T-helper 9 cell (primary cell): ENCODE measurements at places on chromosomes 4 and X.
A peak's percentile ranks its signal among the peaks of the same experiment; 100 is the strongest.

DNA sequence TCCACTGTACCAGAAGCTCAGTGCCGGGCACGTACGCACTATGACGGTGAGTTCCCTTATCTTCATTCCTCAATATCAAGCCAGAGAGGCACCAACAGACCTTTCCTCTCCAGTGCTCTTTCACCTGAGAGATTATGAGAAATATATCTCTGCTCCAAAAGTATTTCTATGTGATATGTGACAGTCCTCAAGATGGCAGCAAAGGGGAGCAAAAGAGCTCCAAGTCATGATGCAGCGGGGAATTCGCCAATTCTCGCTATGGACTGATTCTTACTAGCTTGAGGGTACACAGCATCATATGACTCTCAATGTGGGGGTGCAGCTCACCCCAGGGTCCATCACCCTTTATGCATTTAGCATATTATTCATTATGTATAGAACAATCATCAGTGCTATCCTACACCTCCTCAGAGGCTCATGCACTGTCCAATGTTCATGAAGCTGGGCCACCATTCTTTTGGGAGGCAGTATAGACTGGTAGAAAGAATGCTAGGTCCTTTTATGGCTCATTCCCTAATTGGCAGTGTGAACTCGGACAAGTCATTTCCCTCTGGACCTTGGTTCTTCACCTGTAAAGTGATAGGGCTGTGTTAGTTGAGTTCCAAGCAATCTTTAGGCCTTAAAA is 12.8 kb upstream of the IQSEC2 start:
- DNase-seq: no peak

DNA sequence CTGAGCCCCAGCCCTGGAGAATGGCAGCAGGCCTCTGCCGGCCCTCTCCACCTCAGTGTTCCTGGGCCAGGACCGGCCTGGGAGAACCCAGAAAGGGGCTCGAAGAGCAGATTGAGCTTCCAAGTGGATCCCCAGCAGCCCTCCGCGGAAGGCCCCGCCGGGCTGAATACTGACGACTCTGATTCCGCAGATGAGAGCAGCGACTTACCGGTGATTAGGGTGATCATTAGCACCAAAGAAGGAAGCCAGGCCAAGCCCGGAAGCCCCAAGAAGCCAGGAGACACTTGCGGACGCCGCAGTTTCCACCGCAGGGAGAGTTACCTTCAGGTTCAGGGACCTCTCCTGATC is 876 bp downstream of the LOC101059915 start:
- DNase-seq: no peak

- no peak for DNase-seq
Measured at GRCh38 chrX:138925330-138925729, 213.8 kb upstream of the FGF13 start.

GRCh38 chrX:12467321-12467720 is 323.9 kb upstream of the PRPS2 start:
- DNase-seq: no peak

- DNase-seq: no peak
Measured at GRCh38 chr4:123606946-123607542, 210.4 kb downstream of the SPRY1 start.

DNA sequence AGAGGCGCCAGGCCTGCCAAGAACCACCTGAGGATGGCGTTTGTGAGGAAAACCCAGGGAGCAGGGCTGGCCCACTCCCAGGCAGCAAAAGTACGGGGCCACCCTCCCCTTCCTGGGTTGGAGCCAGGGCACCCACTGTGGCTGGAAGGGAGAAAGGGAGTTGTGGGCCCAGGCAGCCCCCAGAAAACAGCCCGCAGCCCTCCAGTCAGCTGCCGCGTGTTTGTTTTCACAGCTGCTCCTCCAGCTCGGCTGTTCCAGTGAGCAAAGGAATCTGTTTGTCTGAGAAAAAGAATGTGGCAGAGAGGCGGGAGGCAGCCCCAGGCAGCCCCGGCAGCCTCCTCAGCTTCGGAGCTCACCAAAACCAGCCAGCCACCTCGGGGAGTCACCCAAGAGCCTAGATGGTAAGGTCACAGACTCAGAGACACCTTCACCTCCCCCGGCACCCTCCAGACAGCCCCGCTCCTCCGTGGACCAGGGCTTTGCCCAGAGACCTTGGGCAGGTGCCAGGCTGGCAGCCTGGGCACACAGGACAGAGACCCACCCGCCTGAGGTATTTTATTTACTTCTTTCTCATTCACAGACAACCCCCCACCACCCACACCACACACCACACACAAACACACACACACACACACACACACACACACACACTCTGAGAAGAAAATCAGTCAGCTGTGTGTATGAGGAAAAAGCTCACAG is 338.1 kb downstream of the BCOR start:
- no peak for DNase-seq

GRCh38 chr4:185755451-185755850 is 56.5 kb downstream of the SORBS2 start:
- no peak for DNase-seq

- no peak for DNase-seq
Measured at GRCh38 chr4:19547463-19547862, 704.2 kb upstream of the SLIT2 start.

DNA sequence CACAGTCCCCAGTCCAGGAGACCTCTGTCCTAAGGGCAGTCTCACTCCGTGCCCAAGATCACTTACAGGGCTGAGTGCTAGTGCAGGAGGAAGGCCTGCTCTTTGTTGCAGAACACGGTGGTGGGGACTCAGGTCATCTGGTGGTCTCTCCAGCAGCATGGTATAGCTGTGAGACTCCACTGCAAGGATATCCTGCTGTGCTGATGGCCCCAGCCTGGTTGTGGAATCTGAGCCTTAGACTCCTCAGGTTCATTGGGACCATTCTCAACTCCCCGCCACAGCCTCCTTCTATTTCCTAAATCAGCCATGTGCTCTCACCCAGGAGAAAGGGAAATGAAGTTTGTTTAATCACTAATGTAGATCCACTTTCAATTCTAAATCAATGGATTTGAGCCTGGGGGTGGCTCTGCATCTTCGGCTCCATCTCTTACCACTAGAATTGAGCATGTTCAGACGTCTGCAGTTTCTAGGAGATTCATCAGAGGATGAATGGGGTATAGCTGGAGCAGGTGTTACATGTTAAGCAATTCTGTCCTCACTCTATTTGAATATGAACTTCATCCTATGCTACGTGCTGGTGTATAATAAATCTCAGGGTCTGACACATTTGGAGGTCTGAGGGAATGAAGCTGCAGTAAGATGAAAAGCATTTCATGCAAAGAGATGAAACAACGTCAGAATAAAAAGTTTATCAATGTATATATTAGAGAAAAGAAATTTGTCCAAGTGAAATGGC is 189.2 kb downstream of the MGST2 start:
- DNase-seq: no peak

DNA sequence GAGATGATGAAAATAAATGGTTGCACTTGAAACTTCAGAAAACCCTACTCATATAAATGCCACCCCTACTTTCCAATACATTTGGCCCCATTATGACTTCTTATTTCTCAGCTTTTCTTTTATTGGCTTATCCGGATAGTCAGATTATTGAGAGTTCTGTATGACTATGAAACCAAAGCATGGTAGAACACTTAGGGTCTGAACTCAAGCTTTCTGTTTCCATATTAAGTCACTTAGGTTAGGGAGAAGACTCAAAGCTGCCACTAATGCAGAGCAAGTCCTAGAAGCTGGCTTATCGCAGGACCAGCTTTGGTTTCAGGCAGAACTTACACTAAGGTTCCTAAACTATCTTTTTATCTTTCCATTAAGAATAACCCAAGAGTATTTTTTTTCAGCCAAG is 229.9 kb upstream of the CPEB2 start:
- DNase-seq: no peak

DNA sequence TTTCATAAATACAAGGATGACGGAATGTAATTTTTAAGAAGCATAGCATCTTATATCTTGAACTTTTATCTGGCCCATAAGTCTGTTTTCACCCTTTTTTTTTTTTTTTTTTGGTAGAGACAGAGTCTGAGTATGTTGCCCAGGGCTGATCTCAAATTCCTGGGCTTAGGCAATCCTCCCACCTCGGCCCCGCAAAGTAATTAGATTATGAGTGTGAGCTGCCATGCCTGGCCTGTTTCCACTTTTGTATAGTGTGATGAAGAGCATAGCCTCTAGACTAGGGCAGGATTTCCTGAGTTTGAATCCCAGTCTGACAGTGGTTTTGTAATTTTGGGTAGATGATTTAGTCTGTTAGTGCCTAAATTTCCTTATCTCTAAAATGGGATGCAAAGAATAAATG is 11.0 kb downstream of the STIM2 start:
- DNase-seq: no peak

DNA sequence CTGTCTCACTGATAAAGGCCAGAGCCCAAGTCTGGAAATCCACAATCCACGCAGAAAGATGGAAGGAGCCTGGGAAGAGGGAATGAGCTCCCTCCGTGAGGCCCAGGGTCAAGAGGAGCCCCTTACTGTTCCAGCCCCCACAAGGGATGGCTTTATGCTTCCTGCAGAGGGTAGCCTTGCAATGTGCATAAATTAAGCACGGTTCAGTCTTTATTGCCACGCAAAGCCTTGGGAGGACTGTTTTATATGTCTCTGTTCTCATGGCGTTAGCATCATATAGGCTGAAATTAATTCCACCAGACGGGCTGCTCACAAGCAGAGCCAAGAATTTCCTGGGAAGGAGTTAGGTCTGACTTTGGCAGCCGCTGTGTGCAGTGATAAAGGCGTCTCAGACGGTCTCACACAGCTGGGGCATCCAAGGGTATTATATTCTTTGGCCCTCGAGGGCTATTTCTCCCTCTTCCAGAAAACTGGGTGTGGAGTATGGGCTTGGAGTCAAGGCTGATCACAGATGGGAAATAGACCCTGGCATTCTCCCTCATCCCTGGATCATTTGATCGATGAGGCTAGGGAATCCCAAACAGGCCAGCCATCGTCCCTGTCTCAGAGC is 38.5 kb downstream of the CYTL1 start:
- DNase-seq: no peak

- DNase-seq: no peak
Measured at GRCh38 chrX:69317721-69318120, 152.5 kb upstream of the PJA1 start.

GRCh38 chr4:113610537-113610936 is 151.0 kb downstream of the CAMK2D start:
- DNase-seq: no peak

GRCh38 chrX:22081475-22082092 is 49.5 kb downstream of the PHEX start:
- DNase-seq: peak; percentile 44

DNA sequence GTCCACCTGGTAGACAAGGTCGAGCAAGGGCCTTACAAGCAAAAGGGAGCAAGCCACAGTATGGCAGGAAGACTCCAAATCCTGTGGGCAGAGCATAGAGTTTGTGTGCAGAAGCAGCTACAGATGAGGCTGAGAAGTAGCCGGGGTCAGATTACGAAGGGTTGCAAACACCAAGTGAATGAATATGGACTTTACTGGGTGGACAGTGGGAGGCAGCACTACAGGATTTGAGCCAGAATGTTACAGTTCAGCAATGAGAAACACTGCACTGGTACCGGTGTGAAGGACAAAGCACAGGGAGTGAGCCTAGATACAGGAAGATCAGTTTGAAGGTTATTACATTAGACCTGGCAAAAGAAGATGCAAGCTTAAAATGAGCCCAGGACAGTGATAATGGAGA is 46.1 kb upstream of the HOPX start:
- DNase-seq: no peak

DNA sequence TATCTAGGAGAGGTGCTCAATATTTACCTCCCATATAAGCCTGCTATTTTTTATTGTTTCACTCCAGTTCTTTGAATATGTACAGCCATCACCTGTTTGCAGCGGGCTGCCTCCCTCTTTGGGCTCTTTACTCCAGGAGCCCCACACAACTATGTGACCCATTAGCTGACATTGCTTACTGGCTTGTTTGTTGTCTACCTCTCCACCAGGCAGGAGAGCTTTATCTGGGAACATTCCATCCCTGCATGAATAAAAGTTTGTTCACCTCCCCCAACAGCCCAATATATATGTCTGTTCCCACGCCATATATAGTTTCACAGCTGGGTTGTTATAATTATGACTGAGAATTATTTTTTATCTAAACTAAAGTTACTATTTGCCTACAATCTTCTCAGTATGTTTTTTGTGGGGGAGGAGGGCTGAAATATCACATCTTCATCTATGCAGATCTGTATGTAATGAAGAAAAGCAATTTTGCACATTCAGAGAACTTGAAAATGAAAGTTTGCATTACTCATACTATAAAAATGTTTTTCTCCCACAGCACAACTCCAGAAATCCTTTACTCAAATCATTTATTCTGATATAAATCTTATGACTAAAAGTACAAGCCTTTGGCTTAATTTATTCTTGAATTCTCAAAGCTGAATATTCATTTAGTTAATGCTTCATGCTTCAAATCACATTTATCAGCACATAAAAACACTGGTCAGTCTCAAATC is 61.2 kb upstream of the DAPP1 start:
- DNase-seq: no peak

GRCh38 chrX:150162141-150162540 is 201.0 kb upstream of the MAMLD1 start:
- no peak for DNase-seq

GRCh38 chr4:683982-684622 is 4.8 kb downstream of the SLC49A3 start:
- DNase-seq: no peak

DNA sequence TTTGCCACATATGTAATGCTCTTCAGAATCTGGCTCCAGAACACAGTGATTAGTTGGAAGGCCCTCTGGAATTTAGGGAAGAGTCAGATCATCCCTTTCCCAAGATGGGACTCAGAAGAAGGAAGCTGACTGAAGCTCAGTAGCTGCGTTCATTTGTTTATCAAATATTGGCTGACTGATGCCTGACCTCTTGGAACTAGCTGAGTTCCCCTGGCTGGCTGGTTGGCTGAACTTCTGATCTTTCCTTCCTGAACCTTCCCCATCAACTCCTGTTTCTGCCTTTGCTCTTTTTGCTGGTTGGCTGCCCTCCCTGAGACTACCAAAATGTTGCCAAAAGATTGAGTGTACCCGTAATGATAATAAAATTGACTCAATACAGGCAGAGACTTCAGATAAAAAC is 866.5 kb upstream of the INTU start:
- no peak for DNase-seq

- DNase-seq: no peak
Measured at GRCh38 chr4:42562016-42562415, 94.9 kb downstream of the ATP8A1 start.

DNA sequence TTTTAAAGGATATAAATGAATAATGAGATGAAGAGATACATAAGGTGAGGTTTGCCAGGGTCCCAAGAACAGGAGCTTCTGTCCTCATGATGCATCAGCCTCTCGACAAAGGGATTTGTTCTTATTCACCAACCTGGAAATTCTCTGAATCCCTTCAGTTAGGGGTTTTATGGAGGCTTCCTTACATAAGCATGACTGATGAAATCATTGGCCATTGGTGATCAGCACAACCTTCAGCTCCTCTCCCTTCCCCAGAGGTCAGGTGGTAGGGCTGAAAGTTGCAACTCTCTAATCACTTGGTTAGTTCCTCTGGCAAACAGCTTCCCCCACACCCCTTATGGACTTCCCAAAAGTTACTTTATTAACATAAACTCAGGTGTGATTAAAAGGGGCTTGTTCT is 222.0 kb downstream of the SPRY1 start:
- no peak for DNase-seq
